ENCODE measurements at places on chromosomes 12 and 14.
A peak's percentile ranks its signal among the peaks of the same experiment; 100 is the strongest.

- DNase-seq = no peak
These were observed 2.6 kb upstream of the RCOR1 start for GRCh38 chr14:102589761-102590290.

DNA sequence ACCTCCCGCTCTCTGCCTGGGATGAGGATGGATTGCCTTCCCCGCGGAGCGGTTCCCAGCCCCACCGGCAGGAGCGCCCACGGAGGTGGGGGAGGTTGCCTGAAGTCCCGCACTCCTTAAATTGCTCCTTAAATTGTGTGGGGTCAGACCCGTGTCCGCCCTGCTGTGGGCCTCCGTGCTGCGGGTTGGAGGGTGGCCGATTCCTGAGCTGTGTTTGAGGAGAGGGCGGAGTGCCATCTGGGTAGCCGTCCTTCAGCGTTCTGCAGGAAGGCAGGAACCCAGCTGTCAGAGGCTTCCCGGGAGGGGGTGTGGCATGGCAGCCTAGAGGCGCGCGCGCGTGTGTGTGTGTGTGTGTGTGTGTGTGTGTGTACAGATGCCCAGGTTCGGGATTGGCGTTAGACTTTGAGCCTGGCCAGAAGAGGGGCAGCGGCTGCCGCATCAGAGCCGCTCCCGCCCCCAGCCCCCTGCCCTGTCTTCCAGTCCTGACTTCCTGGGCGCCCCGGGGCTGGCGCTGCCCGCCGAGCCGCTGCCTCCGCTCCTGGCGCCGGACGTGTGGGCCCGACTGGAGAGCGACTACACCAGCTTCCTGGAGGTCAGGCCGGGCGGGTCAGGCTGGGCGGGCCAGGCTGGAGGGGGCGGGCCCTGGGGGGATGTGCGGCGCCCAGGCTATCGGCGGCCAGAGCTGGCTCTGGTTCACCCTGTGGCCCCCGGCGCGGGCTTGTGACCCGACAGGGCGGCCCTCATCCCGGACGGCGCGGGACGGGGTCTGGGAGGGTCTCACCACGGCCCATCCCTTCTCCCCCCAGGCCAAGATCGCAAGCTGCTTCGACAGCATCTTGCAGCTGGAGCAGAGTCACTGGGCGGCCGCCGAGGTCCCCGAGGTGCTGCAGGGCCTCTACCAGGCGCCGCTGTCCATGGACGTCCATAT, 9.2 kb downstream of the EXOC3L4 start:
- no peak for DNase-seq

- peak; percentile 29 for DNase-seq
These were observed 21.1 kb upstream of the PGF start for GRCh38 chr14:74976264-74977113.

- no peak for DNase-seq
These were observed 235.9 kb upstream of the KITLG start for GRCh38 chr12:88816201-88816600.

DNA sequence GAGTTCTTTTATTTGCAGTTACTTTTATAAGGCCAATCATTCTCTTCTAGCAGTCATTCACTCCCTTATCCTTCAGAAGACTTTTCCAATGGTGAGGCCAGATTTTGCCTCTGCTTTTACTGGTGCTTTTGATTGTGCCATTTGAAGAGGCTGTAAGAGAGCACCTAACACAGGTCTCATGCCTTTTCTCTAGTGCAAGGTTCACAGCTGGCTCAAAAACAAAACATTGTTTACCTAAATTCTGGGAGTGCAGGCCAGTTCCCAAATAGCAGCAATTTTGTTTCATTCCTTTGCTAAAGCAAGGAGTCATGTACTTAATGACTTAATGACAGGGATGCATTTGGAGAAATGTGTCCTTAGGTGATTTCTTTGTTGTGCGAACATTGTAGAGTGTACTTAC, 192.0 kb downstream of the SYT10 start:
- no peak for DNase-seq

Measured in activated CD8-positive, alpha-beta memory T cell treated with anti-CD3 and anti-CD28 coated beads, Interleukin-2, amount 50 U/mL, for 48 hours (primary cell).